ENCODE measurements at places on chromosomes 5 and 9.
A peak's percentile ranks its signal among the peaks of the same experiment; 100 is the strongest.

- H3K36me3 ChIP-seq, result no peaks in the 10 kb centered on the region
- H3K27ac ChIP-seq, result no peak overlapping the region
- H3K27me3 ChIP-seq, result no peaks in the 10 kb centered on the region
Observed at GRCh38 chr5:137181667-137182066, 317.5 kb downstream of the SPOCK1 start.

DNA sequence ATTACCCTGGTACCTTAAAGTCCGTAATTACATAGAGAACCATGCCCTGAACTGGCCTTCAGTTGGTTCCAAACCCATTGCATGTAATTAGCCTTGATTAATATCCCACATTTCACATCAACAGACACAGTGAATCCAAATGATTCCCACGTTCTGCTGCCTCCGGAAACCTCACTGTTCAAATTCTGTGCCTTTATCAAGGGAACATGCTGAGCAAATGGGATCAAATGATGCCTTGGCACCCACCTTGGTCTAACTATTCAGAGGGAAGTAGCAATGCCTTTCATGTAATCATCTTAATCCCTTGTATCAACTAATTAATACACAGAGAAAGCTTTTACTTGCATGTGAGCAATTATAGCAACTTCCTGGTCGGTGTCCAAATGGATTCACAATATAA lies 100.6 kb downstream of the EFNA5 start:
- H3K4me3 ChIP-seq, result no peak overlapping the region
- no peak for DNase-seq
- H3K27ac ChIP-seq, result no peak overlapping the region
- no peaks in the 10 kb centered on the region for H3K36me3 ChIP-seq
- H3K27me3 ChIP-seq, result peaks cover 11% of the 10 kb centered on the region
- peaks cover 12% of the 10 kb centered on the region for H3K4me1 ChIP-seq

- no peaks in the 10 kb centered on the region for H3K36me3 ChIP-seq
- H3K4me1 ChIP-seq, result no peaks in the 10 kb centered on the region
- no peak for DNase-seq
- H3K4me3 ChIP-seq, result no peak overlapping the region
- no peak overlapping the region for H3K27ac ChIP-seq
- no peaks in the 10 kb centered on the region for H3K27me3 ChIP-seq
Observed at GRCh38 chr9:96603305-96604003, 16.2 kb downstream of the CDC14B start.

GRCh38 chr5:147504011-147504410 lies 5.9 kb downstream of the DPYSL3 start:
- H3K27ac ChIP-seq, result no peak overlapping the region
- no peak overlapping the region for H3K4me3 ChIP-seq
- no peak for DNase-seq
- no peaks in the 10 kb centered on the region for H3K27me3 ChIP-seq

- H3K27ac ChIP-seq, result no peak overlapping the region
- H3K36me3 ChIP-seq, result no peaks in the 10 kb centered on the region
- DNase-seq, result peak; percentile 38
Observed at GRCh38 chr9:114156657-114157421, 1.5 kb downstream of the COL27A1 start.

- peaks cover 1% of the 10 kb centered on the region for H3K27me3 ChIP-seq
- no peak overlapping the region for H3K27ac ChIP-seq
- no peaks in the 10 kb centered on the region for H3K36me3 ChIP-seq
- DNase-seq, result no peak
- H3K4me1 ChIP-seq, result no peaks in the 10 kb centered on the region
Observed at GRCh38 chr9:69427286-69427685, 102.3 kb downstream of the ENTREP1 start.

- no peak overlapping the region for H3K4me3 ChIP-seq
- H3K4me1 ChIP-seq, result peaks cover 7% of the 10 kb centered on the region
- DNase-seq, result no peak
- H3K27me3 ChIP-seq, result no peaks in the 10 kb centered on the region
Observed at GRCh38 chr9:36813154-36813553, 220.9 kb downstream of the PAX5 start.

Data from B cell (primary cell).